ENCODE measurements at places on chromosomes 2 and 18.

- no peak for DNase-seq
These were observed 143.7 kb upstream of the CTNNA2 start for GRCh38 chr2:79369127-79369526.

DNA sequence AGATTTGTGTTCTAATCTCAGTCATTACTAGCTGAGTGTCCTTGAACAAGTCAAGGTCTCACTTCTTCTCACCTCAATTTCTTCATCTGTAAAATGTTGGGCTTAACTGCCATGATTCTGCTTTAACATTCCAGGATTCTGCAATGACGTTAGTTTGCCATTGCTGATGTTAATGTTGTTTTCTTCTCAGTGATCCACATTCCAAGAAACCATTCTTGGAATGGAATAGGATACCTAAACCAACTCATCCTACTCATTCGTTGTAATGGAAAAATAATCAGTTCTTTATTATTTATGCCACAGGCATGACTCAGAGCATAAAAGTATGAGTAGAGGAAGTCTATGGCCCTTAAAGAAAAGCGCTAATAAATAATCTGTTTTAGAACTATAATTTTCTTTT, 140.2 kb upstream of the ETAA1 start:
- no peak for DNase-seq

- DNase-seq: no peak
These were observed 57.2 kb upstream of the LYPD6B start for GRCh38 chr2:148981324-148981723.

DNA sequence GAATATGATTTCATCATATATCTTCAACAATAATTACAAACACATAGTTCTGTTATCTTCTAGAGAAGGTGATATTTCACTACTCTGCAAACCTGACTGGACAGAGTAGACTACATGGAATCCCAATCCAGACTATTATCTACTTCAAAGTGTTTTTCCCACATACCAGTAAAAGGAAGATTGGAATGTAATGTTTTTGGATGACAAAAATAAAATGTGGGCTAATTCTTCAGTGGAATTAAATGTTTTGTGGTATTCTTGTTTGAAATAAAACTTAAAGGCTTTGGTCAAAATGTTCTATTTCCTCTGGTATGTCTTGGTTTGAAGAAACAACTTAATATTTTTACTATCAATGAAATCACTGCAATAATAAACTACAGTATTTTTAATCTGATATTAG, 22.1 kb downstream of the COL5A2 start:
- DNase-seq: no peak

GRCh38 chr2:199982126-199982843, 26.9 kb downstream of the MAIP1 start:
- DNase-seq: no peak

GRCh38 chr2:202064171-202064880, 8.7 kb upstream of the KIAA2012 start:
- no peak for DNase-seq

DNA sequence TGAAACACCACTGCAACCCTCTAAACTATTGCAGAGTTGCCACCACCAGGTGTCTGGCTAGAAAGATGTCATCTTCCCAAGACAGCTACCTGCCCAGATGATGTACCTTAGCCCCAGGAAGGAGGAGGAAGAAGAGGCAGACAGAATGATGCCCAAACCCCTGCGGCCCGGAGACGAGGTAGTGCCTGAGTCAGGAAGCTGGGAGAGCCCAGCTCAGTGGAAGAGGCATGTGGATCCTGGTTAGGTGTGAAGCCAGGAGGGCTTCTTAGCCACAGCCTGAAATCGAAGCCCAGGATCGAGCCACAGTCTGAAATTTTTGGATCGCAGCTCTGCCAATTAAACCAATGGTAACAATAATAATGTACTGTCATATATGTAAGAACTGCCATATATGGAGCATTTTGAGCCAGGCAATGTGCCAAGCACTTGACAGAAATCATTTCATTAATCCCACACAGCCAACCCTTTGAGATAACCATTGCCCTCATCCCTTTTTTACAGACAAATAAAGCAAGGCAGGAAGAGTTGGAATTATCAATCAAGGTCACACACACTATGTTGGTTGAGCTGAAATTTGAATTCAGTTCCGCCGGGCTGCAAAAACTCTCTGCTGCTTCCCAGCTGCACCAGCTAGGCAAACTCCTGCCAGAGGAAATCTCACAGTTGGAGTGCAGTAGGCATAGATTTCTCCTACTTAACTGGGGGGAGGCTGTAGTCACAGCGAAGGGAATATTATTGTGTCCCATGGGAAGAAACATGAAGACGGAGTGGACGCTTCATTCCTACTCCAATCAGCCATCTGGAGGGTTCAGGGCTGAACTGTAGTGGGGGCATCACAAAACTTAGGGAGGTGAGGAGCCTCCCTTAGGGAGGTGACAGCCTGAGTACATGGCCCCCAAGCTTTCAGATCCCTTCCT, 19.4 kb upstream of the CYP1B1 start:
- no peak for DNase-seq

DNA sequence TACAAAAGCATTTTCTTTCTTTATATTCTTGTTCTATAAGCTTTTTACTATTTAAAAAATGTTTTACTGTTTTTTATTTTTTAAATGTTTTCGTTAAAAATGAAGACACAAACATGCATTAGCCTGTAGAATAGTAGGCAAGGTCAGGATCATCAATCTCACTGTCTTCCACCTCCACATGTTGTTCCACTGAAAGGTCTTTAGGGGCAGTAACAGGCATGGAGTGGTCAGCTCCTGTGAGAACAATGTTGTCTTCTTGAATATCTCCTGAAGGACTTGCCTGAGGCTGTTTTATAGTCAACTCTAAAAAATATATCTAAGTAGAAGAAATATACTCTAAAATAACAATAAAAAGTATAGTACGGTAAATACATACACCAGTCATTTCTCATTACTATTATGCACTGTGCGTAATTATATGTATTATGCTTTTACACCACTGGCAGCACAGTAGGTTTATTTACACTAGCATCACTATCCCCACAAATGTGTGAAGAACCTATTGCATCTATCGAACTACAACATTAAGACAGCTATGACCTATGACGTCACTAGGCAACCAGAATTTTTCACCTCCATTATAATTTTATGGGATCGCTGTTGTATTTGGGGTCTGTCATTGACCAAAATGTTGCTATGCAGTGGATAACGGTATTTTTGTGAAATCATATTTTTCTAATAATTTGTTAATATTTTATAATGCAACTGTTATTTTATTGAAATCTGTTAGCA, 764.3 kb downstream of the METTL4 start:
- DNase-seq: no peak

- DNase-seq: no peak
These were observed 120.9 kb downstream of the MEP1B start for GRCh38 chr18:32310774-32311173.

DNA sequence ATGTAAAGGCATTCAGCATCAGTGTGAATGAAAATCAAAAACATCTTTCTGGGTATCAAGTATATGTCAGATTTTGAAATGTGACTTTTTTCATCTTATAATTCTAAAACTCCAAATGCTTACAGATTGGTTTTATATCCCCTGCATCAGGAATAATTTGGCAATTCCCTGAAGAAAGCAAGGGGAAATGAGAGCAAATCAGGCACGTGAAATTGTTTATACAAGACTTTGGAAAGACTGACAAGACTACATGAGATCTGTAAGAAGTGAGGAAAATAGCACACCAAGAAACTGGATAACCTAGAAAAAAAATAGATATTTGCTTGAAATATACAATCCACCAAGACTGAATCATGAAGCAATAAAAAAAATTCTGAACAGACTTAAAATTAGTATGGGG, 13.8 kb downstream of the COL6A3 start:
- DNase-seq: no peak

GRCh38 chr2:85334928-85335327, 7.1 kb upstream of the TGOLN2 start:
- DNase-seq: no peak

DNA sequence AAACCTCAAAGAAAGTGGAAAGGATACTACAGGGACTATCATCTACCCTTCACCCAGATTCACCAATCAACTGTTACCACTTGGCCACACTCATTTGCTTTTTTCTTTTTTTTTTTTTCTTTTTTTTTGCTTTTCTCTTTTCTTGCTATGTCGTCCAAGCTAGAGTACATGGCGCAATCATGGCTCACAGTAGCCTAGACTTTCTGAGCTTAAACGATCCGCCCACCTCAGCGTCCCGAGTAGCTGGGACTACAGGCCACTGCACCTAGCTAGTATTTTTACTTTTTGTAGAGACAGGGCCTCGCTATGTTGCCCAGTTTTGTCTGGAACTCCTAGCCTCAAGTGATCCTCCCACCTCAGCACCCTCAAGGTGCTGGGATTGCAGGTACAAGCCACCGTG, 24.0 kb downstream of the BIN1 start:
- no peak for DNase-seq

- no peak for DNase-seq
These were observed 100.3 kb upstream of the NEUROD1 start for GRCh38 chr2:181780657-181781056.

GRCh38 chr2:15517793-15518192, 43.3 kb downstream of the NBAS start:
- DNase-seq: no peak

- no peak for DNase-seq
These were observed 189.0 kb downstream of the RPIA start for GRCh38 chr2:88880441-88880953.

DNA sequence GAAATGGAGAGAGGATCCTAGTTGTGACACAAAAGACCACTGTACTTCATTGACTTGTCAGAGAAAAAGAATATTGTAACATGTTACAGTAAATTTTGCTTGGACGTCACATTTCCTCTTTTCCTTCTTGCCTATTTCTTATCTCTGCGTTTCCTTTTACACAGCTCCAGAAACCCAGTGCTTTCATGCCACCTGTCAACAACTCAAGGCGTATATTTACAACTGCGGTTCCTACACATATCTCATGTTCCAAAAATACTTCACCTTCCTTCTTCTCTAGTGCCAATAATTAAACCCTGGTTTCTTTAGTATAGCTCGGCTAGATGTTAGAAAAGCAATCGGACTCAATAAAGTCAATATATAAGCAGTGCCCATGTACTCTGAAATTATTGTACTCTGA, 911.5 kb upstream of the FSHR start:
- DNase-seq: no peak

GRCh38 chr2:134570676-134571075, 148.1 kb downstream of the TMEM163 start:
- DNase-seq: no peak

DNA sequence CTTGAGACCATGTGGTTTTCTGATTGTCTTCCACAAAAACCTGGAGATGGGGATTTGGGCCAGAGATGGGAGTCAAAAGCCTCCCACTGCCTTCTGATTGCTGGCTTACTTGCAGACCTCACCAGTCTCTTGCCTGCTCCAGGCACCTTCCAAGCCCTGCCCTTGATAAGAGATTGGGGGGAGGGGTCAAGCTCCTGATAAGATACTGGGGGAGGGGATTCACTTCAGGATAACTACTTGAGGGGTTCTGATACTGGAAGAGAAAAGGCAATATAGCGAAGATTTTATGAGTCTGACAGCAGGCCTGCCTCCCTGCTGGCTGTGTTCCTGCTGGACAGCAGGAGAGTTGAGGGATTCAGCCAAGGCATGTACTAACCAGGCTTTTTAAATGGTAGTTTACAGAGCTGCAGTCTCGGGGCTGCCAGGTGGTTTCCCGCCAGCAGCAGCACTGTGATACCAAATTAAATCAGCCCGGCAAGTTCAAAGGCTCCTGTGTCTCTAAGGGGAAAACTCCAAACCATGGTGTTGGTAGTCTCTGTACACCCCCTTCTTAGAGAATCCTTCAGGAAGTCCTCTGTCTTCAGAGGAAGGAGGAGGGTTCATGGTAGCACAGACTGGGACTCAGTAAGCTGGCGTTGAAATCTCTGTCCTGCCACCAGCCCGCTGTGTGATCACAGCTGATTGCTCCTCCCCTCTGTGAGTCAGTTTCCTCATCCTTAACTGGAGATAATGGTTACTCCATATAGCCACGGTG, 58.3 kb downstream of the FBXO36 start:
- DNase-seq: peak; percentile 44

- no peak for DNase-seq
These were observed 83.7 kb downstream of the CERKL start for GRCh38 chr2:181573140-181573736.

GRCh38 chr18:34364699-34365098, 140.0 kb upstream of the NOL4 start:
- DNase-seq: no peak

DNA sequence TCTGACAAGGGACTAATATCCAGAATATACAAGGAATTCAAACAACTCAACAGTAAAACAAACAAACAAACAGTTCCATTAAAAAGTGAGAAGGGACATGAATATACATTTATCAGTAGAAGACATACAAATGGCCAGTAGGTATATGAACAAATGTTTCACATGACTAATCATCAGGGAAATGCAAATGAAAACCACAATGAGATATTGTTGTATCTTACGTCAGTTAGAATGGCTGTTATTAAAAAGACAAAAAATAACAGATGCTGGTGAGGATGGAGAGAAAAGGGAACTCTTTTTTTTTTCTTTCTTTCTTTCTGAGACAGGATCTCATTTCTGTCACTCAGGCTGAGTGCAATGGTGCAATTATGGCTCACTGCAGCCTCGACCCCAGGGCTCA, 175.5 kb downstream of the CAMKMT start:
- no peak for DNase-seq

GRCh38 chr2:237616734-237617586, 10.4 kb upstream of the LRRFIP1 start:
- DNase-seq: no peak

- no peak for DNase-seq
These were observed 145.7 kb downstream of the CERS6 start for GRCh38 chr2:168601741-168602140.

- DNase-seq: no peak
These were observed 42.8 kb upstream of the GALR1 start for GRCh38 chr18:77206676-77207374.

- DNase-seq: no peak
These were observed 1095.7 kb downstream of the TSN start for GRCh38 chr2:122851161-122851560.

DNA sequence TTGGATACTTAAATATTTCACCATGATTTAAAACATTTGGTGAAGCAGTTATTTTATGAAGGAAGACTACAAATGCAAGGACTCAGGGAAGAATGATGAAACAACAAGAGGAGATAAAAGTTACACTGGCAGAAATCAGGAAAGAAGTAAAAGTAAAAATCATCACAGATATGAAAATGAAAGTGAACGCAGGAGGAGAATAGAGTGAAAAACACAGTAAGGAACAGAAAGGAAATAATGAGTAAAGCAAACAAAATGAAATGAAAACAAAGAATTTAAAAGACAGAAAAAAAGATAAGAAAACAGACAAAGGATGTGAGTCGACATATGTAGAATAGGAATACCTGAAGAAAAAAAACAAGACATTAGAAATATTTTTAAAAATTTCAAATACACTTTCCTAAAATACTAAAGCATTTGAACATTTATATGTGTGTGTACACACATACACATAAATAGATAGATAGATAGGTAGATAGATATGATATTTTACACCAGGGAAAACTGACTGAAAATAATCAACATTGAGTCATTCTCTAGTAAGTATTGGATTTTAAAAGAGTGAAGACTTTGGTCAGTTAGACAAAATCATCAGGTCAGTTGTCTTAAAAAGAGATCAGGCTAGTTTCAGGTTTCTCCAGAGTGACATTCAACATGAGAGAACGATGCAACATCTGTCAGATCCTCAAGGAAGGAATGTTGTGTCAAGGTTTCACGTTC, 12.1 kb upstream of the KDSR start:
- no peak for DNase-seq

GRCh38 chr2:75135776-75136400, 63.4 kb downstream of the TACR1 start:
- no peak for DNase-seq
